ENCODE measurements at places on chromosomes 12 and 14. TPM values are rescaled to one million over a fixed set of nuclear protein-coding genes. Genes with fewer than 3 reads are reported as not detected.

DNA sequence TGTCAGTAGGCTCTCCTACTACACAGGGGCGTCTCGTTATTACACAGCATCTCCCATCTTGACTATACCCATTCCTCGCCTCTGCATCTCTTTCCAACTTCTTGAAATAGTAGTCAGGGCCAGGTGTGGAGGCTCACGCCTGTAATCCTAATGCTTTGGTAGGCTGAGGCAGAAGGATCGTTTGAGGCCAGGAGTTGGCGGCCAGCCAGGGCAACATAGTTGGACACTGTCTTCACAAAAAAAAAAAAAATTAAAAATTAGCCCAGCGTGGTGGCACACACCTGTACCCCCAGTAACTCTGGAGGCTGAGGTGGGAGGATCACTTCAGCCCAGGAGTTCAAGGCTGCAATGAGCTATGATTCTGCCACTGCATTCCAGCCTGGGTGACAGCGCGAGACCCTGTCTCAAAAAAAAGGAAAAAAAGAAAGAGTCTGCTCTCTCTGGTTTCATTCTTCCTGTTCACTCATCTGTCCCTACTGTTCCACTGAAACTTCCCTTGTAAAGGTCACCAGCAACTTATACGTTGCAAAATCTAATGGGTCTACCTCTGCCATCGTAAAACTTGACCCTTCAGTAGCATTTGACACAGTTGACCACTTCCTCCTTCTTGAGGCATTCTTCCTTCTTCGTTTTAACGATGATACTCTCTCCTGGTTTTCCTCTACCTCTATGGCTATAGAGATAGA is 41.0 kb upstream of the PTGR2 start:
- DNase-seq = no peak

GRCh38 chr14:24416254-24416931 is 13.1 kb downstream of the CBLN3 start:
- no peak for DNase-seq

GRCh38 chr12:131869871-131870418 is 24.5 kb upstream of the ULK1 start:
- DNase-seq = no peak

Gene PNN
- 75.0 TPM for total RNA-seq

Gene ZFHX2
- total RNA-seq = 1.8 TPM

Gene ADAM21
- not detected for total RNA-seq

Gene POTEG
- total RNA-seq = not detected

Gene C1S
- 1.7 TPM for total RNA-seq

Gene SLCO1B1
- total RNA-seq = not detected
